ENCODE measurements at places on chromosomes 6 and 20.

- no peak overlapping the region for H3K27ac ChIP-seq
- H3K4me1 ChIP-seq, result peaks cover 37% of the 10 kb centered on the region
- no peak for DNase-seq
These were observed 118.6 kb upstream of the DOK5 start for GRCh38 chr20:54356801-54357200.

DNA sequence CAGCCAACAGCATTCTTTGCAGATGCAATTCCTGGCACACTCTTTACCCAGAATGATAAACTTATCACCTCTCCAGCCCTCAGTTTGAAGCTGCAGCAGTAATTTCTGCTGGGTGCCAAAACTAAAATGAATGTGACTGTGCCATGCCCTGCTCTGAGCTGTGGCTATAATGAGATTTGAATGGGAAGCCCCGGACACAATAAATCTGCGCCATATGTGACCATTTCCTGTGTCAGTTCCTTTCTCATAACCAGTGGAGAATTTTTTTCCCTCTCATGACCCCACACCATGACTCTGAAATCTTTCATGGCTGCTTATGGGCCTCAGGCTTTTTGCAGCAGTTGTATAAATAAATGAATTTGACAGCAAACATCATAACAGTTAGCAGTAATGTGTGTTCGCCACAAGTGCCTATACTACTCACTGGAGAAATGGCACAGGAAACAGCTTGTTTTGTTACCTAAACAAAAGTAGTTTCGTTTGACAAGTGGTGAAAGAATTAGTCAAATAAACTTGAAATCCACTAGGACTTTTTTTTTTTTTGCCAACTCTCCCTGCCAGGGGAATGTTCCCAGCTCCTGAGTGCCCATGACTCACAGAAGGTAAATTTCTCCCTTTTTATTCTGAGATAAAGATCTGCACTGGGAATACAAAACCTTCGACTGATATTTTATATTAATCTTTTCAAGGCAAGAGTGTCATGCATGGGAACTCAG is 408.4 kb downstream of the PKHD1 start:
- no peak for DNase-seq
- no peak overlapping the region for H3K4me3 ChIP-seq
- H3K27me3 ChIP-seq, result no peaks in the 10 kb centered on the region
- H3K4me1 ChIP-seq, result no peaks in the 10 kb centered on the region
- H3K27ac ChIP-seq, result no peak overlapping the region
- no peaks in the 10 kb centered on the region for H3K36me3 ChIP-seq

- H3K4me3 ChIP-seq, result peak overlapping the region; percentile 85
- H3K4me1 ChIP-seq, result peaks cover 6% of the 10 kb centered on the region
- peaks cover 28% of the 10 kb centered on the region for H3K27me3 ChIP-seq
These were observed 89.0 kb upstream of the EPB41L1 start for GRCh38 chr20:36065427-36065998.

DNA sequence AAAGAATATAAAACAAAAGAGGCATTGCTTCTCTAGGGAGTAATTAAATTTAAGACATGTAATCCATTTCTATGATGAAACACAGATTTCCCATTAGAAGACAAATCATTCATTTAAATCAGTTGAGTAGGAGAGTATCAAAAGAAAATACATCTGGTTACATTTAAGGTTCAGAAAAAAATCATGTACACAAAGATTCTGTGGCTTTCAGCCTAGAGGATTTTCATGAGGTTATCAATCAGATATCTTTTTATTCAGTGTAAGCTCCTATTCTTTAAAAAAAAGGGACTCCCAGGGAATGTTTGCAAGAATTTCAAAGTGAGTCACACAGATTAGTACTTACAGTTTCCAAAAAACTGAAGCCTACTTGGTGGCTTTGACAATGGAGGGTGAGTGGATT is 24.9 kb downstream of the COL21A1 start:
- no peaks in the 10 kb centered on the region for H3K27me3 ChIP-seq
- no peak for DNase-seq
- H3K36me3 ChIP-seq, result no peaks in the 10 kb centered on the region
- H3K4me1 ChIP-seq, result no peaks in the 10 kb centered on the region
- no peak overlapping the region for H3K27ac ChIP-seq

GRCh38 chr20:49786196-49786595 is 26.4 kb upstream of the SLC9A8 start:
- H3K27ac ChIP-seq, result no peak overlapping the region
- no peak for DNase-seq
- no peaks in the 10 kb centered on the region for H3K36me3 ChIP-seq
- H3K4me3 ChIP-seq, result no peak overlapping the region
- H3K27me3 ChIP-seq, result no peaks in the 10 kb centered on the region

- no peaks in the 10 kb centered on the region for H3K36me3 ChIP-seq
- DNase-seq, result no peak
- H3K27ac ChIP-seq, result 0 out of 2 replicates have a peak overlapping the region, but pooled peaks have one; percentile 3
- peaks cover 3% of the 10 kb centered on the region for H3K4me1 ChIP-seq
- H3K27me3 ChIP-seq, result no peaks in the 10 kb centered on the region
- no peak overlapping the region for H3K4me3 ChIP-seq
These were observed 96.0 kb upstream of the CCDC28A start for GRCh38 chr6:138677538-138677937.

DNA sequence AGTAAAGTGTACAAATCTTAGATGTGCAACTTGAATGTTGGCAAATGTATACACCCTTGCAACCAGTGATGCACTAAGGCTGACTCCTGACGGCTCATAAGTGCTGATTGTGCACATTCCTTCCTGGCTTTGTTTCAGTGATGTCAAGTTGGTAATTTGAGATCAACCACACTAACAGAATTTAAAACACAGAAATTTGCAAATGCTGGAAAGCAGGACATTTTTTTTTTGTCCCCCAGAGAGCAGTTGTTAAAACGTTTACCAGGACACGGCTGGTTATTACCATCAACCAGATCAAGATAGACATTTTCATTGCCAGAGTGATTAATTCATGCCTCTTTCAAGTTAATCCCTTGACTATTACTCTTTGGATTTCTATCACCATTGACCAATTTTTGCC is 735.6 kb downstream of the RFPL4B start:
- H3K27me3 ChIP-seq, result no peaks in the 10 kb centered on the region
- no peaks in the 10 kb centered on the region for H3K36me3 ChIP-seq
- no peaks in the 10 kb centered on the region for H3K4me1 ChIP-seq
- peak; percentile 10 for DNase-seq
- no peak overlapping the region for H3K4me3 ChIP-seq

GRCh38 chr6:135603249-135603648 is 105.7 kb upstream of the AHI1 start:
- no peaks in the 10 kb centered on the region for H3K4me1 ChIP-seq
- H3K27ac ChIP-seq, result no peak overlapping the region
- no peak overlapping the region for H3K4me3 ChIP-seq

DNA sequence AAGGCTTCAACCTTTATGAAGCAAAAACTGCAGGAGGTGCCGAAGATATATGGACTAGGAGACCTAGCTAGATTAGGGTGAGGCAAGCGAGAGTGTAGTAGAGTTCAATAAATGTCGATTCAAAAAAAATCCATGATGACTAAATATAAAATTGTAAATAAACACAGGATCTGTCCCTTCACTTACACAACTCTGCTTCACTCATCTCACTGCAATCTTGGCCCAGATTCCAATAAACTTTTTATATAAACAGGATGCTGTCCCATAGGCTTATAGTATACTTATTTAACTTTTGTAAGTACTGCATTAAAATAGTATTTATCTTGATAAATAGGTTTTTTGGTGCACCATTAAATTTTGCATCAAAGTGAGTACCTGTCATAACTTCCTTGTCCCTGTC is 648.4 kb upstream of the NRSN1 start:
- DNase-seq, result no peak
- no peak overlapping the region for H3K27ac ChIP-seq
- no peaks in the 10 kb centered on the region for H3K27me3 ChIP-seq
- peaks cover 6% of the 10 kb centered on the region for H3K4me1 ChIP-seq
- no peaks in the 10 kb centered on the region for H3K36me3 ChIP-seq

GRCh38 chr20:4691753-4692152 is 30.0 kb upstream of the PRND start:
- H3K4me1 ChIP-seq, result peaks cover 10% of the 10 kb centered on the region
- H3K27me3 ChIP-seq, result no peaks in the 10 kb centered on the region
- no peak for DNase-seq

- no peaks in the 10 kb centered on the region for H3K36me3 ChIP-seq
- H3K27ac ChIP-seq, result peak overlapping the region; percentile 100
- no peak overlapping the region for H3K4me3 ChIP-seq
- peaks cover 29% of the 10 kb centered on the region for H3K4me1 ChIP-seq
- H3K27me3 ChIP-seq, result no peaks in the 10 kb centered on the region
These were observed 3.8 kb upstream of the HMGA1 start for GRCh38 chr6:34232901-34233300.

DNA sequence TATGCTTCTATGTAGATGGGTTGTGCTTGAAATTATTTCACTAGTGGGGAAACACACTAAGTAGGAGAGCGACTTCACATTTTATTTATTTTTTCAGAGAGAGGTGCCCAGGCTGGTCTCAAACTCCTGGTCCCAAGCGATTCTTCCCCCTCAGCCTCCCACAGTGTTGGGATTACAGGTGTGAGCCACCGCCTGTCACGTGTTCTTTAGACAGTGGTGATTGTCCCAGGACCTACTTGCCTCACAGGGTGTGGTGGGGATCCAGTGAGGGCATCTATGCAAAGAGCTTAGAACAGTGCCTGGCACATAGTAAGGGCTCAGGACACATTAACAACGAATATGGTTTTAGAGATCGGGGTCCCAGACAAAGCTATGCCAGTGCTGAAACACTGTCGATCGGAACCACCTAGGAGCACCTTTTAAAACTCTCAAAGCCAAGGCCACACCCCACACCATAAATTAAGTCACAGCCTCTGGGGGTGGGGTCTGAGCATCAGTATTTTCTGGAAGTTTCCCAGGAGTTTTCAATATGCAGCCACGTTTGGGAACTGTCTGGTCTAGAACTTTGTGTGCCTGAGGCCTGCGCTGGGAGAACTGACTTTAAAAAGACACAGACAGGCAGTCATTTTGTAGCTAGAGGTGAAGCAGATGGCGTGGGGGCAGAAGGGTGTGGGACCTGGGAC is 4.8 kb upstream of the BCAS4 start:
- peaks cover 16% of the 10 kb centered on the region for H3K4me1 ChIP-seq
- no peaks in the 10 kb centered on the region for H3K27me3 ChIP-seq
- no peak for DNase-seq
- peak overlapping the region; percentile 26 for H3K27ac ChIP-seq
- H3K4me3 ChIP-seq, result no peak overlapping the region

All from GM23338 (cell line).